ENCODE measurements at places on chromosomes 16 and 17.

DNA sequence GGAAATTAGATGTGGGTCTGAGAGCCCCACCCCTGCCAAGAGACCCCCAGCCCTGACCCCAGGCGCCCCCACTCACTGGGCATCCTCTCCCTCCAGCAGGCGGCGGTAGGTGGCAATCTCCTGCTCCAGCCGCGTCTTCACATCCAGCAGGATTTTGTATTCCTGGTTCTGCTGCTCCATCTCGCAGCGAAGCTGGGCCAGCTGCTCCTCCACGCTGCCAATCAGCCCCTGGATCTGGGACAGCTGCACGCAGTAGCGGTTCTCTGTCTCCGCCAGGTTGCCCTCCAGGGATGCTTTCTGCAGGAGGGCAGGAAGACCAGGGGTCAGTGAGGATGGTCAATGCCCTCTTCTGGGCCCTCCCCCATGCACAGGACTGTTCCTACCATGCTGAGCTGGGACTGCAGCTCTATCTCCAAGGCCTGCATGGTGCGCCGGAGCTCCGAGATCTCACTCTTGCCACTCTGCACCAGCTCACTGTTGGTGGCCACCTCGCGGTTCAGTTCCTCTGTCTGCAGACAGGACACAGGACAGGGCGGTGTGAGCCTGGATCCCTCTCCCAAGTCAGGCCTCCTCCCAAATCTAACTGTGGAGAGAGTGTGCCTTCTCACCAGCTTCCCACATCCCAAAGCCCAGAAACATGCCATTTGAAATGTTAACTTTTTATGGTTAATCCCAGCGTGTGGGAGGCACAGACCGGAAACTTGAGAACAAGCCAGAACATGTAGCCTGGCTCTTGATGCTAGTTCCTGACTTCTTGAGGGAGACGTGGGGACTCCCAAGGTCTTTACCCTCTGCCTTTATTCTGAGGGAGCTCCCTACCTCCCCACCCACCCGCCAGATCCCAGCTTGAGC, 3.6 kb downstream of the KRT17 start:
- no peak for DNase-seq

- no peak for DNase-seq
These were observed 6.5 kb downstream of the ADCY7 start for GRCh38 chr16:50272687-50273381.

DNA sequence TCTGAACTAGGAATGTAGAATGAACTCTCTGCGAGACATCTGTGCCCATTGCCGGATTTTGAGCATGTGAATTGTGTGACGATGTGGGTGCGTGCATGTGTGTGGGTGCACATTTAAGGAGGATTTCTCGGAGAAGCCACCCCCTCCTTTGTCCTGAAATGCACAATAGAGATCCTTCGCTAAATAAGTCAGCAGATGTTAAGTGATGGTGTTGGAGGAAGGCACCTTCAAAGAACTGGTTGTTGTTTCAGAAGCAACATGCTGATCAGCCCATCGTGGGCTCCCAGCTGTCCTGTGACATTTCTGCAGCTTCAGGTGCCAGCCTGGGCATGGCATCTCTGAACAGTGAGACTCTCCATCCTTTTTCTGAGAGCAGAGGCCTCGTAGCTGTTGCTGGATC, 194.9 kb downstream of the MSI2 start:
- DNase-seq, result no peak

DNA sequence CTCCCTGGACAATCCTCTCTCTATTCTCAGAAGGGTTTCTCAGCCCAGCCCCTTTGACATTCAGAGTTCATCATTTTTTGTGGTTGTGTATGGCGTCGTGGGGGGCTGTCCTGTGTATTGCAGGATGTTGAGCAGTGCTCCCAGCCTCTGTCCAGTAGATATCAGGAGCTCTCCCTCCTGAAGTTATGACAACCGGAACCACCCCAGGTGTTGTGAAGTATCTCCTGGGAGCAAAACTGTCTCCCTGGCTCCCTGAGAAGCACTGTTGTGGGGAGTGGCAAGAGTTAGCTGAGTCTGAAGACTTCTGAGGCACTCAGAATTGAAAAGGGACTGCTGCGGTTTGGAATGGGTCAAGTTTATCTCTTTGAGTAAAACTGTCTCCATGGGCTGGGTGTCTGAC, 55.9 kb upstream of the MGAT5B start:
- DNase-seq, result no peak

GRCh38 chr17:74776990-74777389, 845 bp upstream of the NAT9 start:
- DNase-seq, result no peak

DNA sequence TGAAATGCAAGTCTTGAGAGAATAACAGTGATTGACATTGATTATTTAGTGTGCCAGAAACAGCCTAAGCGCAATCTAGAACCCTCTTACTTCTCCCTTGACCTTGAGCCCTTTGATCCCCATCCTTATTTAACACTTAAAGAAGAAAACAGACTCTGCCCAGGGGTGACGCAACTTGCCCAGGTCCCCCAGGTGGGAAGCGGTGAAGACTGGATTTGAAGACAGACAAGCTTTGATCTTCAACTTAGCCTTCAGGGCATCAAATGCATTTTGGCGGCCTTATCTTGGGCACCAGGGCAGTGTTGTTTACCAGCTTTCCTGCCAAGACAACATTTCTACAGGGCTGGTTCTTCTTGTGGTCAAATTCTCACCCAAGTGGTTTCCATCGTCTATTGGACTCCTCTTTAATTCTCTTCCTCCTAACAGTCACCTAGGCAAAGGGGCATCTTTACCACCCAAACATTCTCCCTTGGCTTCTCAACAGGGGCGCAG, 8.9 kb upstream of the CIITA start:
- no peak for DNase-seq

DNA sequence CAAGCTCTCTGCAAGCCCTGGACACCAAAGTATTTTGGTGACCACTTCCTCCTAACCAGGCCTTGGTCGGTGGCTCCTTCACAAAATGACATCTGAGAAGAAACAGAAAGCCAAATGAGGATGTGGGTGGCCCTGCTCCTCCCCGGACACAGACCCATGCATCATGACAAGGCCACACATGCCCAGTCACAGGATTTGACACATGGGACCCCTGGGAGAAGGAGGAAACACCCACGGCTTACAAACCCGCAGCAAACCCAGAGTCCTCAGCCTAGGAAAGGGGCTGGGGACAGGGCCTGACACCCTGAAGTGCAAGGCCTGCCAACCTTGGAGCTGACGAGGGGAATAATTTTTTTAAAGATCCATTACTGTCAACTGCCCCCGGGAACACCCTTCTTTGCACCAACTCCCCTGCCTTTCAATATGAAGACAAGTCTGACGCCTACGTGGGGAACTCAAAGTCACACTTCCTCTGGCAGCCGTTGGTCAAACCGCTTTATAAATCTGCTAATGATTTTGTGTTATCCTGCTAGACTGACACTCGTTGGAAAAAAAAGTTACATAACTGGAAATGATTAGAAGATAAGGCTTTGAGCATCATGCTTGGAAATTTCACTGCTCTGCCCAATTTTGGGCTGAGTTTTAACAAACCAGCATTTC, 41.3 kb downstream of the GAS7 start:
- peak; percentile 15 for DNase-seq

- DNase-seq, result no peak
These were observed 19.3 kb downstream of the CNP start for GRCh38 chr17:41985919-41986318.

- no peak for DNase-seq
These were observed 9.0 kb upstream of the AMZ2 start for GRCh38 chr17:68238871-68239253.

DNA sequence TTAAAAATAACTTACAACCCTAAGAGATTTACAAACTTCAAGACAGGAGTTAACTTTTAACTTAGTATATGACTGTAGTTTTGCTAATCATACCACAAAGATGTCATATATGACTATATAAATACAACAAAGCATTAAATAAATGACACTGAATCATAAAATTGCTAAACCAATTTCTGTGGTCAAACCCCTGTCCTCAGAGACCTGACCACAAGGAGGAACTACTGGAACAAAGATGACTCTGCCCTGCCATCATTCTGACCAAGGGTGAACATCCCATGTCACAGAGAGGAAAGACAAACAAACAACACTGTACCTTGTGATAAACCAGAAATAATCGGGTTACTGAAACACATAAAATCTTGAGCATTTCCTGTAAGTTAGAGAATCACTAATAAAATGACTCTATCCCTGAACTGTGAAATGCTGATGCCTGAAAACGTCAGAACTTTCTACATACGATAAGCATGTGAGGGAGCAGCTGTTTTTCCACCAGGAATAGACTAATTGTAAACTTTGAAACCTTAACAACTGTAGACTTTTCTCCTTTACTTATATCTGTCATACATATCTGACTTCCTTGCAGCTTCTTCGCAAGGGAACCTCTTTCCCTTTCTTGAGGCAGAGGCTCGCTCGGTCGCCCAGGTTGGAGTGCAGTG, 47.9 kb downstream of the WDR59 start:
- no peak for DNase-seq

DNA sequence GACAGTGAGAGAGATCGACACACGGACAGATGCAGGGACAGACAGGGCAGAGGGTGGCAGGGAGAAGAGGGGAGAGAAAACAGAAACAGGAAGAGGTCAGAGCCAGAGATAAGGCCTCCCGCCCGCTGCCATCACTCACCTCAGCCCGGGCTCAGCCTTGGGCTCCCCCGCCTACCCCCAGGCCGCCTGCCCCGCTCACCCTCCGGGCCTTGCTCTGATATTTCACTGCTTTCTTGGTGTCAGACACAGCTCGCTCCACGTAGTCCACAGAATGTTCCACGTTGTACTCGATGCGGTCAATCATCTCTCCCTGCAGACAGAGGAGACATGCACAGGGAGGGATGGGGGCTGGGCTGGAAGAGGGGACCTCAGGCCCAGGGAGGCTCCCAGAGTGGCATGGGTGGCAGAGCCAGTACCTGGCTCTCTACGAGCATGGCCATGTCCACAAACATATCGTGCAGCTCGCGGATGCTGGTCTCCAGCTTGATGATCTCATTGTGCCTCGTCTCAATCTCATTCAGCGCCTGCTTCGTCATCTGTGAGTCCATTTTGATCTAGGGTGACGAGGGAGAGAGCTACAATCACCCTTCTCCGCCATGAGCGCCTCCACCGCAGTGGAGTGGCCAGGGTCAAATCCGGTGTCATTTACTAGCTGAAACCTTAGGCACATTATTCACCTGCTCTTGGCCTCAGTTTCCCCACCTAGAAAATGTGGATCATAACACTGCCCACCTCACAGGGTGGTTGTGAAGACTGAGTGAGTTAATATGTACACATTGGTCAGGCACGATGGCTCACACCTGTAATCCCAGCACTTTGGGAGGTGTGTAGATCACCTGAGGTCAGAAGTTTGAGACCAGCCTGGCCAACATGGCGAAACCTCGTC, 8.2 kb downstream of the HSD3B7 start:
- DNase-seq, result no peak

DNA sequence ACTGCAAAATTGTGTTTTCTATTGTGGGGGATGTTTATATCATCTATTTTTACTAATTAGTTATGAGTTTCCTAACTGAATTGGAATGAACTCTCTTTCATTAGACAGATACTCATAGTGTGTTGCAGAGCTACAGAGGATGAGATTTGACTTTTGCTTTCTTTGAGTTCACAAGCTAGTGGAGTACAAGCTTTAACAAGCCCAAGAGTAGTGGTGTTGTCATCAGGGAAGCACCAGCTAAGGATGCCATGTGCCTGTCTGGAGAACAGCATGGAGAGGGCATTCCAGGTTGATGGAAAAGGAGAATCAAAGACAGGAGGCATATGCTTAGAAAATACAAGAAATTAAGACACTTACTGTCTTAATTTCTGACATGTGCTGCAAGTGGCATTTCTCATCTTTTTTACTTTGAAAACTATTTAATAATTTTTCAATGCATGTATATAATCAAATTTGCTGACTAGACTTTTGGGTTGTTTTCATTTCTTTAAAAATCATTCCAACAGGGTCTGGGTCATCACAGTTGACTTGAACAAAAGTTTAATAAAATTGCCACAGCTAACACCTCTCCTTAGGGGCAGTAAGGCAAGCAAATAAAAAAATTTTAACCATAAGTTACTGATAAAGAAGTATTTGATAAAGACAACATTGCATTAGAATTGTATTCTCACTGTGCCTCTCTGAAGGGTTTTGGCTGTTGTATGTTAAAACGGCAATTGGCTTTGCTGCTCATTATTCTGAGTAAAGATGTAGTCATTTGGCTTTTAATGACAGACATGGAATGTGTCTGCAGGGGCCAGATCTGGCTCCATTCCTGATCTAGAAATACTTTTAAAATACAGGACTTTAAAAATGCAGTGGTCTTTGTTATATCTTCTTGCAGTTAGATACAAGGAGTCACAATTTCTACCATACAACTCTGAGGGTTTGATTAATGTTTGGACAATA, 323.7 kb upstream of the CDH11 start:
- no peak for DNase-seq

GRCh38 chr17:46167826-46168569, 25.2 kb downstream of the KANSL1 start:
- no peak for DNase-seq

- DNase-seq, result no peak
These were observed 49.2 kb downstream of the KCNJ12 start for GRCh38 chr17:21425321-21425720.

DNA sequence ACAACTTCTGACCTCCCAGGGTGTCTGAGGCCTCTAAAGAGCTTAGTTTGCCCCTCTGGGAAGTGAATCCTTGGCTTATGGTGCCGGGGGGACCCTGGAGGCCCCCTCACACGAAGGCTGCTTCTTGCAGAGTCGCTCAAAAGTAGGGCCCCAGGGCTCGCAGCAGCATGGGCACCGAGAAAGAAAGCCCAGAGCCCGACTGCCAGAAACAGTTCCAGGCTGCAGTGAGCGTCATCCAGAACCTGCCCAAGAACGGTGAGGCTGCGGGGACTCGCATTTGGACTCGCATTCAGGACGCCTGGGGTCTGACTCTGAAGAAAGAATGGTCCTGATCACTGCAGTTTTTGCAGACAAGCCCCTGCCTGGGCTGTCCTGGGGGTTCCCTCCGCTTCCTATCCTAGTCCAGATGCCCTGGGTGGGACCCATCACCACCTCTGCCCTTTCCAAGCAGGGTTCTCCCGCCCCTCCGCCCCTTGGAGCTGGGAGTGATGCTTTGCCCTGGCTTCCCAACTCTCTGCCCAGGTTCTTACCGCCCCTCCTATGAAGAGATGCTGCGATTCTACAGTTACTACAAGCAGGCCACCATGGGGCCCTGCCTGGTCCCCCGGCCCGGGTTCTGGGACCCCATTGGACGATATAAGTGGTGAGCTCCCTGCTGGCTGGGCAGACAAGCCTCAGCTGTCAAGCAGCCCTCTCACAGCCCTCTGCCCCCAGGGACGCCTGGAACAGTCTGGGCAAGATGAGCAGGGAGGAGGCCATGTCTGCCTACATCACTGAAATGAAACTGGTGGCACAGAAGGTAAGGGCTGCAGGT, 698 bp downstream of the ACBD4 start:
- DNase-seq, result no peak

GRCh38 chr16:89224665-89225064, 7.2 kb downstream of the ZNF778 start:
- DNase-seq, result no peak

GRCh38 chr17:8173056-8173870, 2.9 kb downstream of the TMEM107 start:
- peak; percentile 48 for DNase-seq

DNA sequence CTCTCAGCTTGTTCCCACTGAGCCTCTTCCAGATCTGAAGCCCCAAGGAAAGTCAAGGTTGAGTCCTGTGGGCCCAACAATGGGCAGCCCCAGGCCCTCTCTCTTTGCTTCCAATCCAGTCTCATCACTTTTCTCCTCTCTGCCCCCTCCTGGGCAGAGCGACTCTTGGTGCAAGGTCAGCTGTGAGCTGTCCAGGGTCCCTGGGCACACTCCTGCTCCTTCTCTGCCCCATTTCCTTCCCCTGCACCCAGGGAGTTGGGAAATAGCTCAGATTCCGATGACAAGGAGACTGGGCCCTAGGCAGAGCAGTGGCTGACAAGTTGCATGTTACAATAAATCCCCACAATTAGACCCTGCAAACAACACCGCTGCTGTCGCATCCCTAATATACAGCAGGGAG, 16.1 kb upstream of the CRHR1 start:
- DNase-seq, result no peak

Data from stimulated activated CD8-positive, alpha-beta memory T cell treated with anti-CD3 and anti-CD28 coated beads, Interleukin-7, amount 100 ng/mL, for 1 hour (primary cell).